ENCODE measurements at places on chromosomes 12 and 14.

GRCh38 chr12:105418821-105419291 lies 88.4 kb downstream of the C12orf75 start:
- no peak for DNase-seq

DNA sequence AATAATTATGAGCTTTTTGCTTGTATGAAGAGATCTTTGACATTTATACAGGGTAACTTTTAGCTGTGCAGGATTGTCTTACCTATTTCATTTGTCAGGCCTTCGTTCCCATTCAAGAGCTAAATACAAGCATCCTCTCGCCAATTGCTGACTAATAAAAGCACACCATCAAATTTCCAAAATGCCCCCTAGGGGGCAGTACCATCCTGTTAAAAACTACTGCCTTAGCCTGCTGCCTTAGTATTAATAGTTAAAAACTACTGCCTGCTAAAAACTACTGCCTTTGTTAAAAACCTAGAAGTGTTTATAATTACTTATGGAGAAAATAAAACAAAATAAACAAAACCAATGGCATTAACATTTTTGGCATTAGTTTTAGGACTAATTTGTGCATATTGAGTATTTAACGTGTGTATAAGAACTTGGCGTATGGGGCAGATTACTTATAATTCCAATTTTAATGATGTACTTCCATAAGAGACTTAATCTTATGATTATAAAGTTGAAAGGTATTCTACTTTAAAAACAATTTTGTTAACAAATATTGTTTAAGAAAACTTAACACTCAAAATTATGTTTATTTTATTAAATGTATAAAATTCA lies 3.0 kb upstream of the IFI27L2 start:
- peak; percentile 75 for DNase-seq

GRCh38 chr14:57388067-57388466 lies 2.3 kb upstream of the NAA30 start:
- no peak for DNase-seq

DNA sequence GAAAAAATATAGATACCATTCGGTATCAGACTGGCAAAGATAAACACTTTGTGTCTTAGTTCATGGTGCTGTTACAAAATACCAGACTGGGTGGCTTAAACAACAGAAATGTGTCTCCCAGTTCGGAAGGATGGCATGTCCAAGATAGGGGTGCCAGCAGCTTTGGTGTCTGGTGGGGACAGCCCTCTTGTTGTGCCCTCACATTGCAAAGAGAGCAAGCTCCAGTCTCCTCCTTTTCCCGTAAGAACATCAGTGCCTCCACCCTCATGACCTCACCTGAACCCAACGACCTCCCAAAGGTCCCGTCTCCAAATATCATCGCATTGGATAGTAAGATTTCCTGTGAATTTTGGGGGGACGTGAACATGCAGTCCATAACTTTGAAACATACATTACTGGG lies 12.4 kb downstream of the ZBTB42 start:
- DNase-seq, result no peak

GRCh38 chr14:33691907-33692306 lies 259.0 kb downstream of the EGLN3 start:
- DNase-seq, result no peak

- no peak for DNase-seq
These were observed 4.7 kb upstream of the DIO2 start for GRCh38 chr14:80215756-80216581.

DNA sequence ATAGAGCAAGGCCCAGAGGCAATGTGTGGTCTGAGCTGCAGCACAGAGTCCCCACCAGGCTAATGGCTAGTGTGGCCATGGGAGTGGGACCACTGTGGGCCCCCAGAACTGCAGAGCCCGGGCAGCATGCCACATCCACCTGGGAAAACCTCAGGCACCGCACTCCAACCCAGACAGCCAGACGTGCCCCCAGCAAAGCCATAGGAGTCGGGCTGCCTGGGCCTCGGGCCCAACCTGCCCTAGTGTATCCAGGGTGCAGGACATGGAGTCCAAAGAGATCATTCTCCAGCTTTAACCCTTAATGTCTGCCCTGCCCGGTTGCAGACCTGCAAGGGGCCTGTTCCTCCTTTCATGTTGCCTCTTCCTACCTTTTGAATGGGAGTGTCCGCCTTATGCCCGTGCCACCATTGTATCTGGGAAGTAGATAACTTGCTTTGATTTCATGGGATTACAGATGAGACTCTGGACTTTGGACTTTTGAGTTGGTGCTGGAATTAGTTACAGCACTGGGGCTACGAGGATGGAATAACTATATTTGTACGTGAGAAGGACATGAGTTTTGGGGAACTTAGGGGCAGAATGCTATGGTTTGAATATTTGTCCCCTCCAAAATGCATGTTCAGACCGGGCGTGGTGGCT lies 29.1 kb upstream of the DEGS2 start:
- DNase-seq, result no peak

DNA sequence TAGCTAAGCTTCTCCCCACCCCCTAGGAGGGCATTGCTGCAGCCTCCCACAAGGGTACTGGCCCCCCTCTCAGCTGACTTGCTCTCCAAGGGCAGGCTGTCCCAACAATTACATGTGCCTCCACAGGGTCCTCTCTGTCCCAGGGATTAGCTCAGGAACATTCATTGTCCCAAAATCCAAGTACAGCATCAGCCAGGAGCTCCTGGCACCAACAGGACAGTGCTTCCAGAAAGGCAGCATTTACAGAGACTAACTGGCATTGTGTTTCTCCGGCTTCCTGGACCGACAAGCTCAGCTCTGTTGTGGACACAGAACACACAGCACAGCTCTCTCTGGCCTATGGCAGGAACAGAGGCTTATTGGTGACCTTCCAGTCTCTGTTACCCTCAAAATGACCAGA lies 21.7 kb downstream of the ABCD4 start:
- DNase-seq, result no peak

- DNase-seq, result no peak
These were observed 125.8 kb downstream of the C12orf42 start for GRCh38 chr12:103369929-103370328.

DNA sequence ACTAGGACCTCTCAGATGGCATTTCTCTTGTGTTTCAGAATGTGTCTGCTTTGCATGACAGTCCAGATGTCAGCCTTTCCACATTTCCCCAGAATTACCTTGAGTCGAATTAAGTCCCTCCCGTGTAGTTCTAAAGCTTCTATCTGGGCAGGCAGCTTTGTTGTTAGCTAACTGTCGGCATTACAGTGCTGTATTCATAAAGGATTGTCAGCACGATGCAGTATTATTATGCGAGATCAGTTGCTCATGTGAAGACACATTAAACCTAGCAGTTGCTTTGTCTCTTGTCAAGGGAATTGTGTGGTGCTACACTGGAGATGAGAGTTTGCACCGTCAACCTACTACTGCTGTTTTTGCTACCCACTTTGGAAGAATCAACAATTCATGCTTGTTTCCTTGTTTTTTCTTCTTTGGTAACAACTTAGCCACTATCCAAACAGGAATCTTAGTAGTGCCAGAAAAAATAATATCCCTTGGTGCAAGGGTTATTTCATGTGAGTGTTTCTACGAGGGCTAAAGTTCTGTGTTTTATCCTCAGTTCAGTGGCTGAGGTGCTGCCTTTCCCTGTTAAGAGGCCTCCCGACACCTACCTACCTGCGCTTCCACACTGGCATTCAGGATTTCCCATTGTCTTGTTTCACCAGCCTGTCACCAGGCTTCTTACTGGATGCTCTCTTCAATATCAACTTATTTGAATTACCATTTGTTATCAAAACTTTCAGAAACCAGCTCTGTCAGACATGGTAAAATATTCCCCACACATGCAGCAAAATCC lies 297.9 kb upstream of the G2E3 start:
- no peak for DNase-seq

DNA sequence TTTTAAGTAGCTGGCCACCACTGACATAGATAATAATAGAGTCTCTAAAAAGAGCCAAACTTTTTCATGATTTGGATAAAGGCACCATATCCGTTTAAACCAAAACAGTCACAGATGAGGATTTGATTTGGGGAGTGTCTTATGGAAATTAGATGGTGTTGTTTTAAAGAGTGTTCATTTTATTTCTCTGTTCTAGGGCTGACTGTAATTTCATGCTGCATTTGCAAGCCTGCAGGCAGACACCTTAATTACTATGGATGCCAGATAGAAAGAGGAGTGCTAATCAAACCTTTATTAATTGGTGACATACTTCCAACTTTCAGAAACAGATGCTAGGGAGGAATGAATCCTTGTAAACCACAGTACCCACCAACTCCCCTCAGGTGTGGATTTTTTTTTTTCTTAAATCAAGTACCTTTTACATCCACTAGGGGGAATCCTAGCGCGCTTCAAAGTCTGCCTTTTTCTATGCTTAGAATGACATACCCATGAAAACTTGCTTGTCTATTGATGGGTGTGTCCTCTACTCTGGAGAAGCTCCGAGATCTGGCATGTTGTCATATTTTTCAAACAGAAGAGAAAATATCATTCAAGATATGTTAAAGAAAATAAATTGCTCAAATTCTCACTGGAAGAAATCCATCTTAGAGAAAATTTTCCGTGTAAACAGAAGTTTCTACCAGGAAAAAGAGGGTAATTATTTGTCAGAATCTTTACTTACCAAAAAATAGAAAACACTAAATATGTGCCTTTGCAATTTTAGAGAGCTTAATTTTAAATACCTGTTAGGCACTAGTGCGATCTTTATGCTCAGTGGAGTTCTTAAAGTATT lies 14.2 kb upstream of the PLXNC1 start:
- no peak for DNase-seq

- DNase-seq, result no peak
These were observed 44.0 kb downstream of the CCER1 start for GRCh38 chr12:90910958-90911357.

DNA sequence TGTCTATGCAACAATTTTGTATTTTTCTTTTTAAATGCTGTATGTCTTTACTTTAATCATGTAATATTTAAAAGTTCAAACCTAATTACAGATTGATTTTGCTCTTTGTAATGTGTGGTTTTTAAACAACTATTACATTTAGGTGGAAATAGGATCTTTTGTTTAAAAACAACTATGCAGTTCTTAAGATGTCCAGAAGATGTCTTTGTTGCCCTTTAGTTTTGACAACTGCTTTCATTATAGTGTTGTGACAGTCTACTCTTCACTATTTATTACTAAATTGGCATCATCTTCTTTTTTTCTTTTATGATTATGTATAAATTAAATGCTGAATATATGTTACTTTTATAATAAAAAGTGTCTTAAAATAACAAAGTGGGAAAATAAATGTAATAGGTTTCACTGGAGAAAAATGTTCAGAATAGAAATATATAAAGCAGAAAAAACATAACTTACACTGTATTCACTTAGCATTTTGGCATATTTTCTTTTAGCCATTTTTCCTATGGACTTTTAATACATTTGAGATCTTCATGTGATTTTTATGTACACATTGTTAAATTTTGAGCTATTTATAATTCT lies 27.1 kb upstream of the PCNX4 start:
- DNase-seq, result no peak

DNA sequence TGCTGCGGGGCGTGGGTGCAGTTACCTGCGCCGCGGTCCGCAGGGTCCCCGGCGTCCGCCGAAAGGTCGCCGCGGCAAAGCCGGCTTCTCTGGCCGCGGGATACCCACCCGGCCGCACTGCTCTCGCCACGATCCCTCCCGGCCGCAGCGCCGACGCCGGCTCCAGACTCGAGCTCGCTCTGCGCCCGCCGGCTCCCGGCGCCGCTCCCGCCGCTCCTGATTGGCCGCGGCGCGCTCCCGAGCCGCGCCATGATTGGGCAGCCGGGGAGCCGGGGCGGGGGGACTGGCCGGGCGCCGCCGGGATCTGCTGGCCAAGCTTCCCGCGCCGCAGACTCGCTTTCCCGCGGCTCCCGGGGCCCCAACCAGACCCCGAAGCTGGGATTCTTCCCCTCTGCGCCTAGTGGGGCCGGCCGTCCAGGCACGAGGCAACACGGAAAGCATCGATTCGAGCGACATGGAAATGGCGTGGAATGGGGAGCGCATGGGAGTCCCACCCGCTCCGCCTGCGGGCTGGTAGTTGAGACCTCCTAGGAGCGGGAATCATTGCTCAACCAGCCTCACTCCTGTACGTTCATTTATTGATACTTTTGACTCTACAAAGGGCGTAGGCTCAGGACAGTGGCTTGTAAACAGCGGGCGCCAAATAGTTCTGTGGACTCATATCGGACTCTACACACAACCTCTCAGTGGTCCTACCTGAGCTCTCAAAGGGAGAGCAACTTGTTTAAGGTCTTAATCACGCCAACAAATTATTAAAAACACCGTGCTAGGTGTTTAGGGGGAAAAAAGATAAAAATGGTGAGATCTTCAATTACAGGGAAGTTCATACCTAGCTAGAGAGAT lies 36.4 kb upstream of the STON2 start:
- peak; percentile 59 for DNase-seq

DNA sequence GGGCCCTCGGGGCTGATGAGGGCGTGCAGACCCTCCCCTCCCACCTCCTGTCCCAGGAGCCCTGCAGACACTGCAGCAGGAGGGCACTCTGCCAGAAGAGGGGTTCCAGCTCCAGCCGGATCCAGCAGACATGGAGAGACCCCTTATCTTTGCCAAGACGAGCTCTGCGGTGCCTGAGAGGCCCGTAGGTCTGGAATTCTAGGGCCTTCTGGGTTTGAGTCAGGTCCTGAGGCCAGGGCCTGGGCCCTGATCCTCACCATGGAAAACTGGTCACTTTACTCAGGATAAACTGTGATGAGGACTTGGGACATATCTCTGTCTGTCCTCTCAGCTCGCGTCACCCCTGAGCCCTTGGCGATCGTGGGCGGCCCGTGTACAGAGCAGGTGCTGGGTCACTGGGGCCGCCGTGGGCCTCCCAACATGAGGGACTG lies 13.8 kb downstream of the MEG3 start:
- no peak for DNase-seq

DNA sequence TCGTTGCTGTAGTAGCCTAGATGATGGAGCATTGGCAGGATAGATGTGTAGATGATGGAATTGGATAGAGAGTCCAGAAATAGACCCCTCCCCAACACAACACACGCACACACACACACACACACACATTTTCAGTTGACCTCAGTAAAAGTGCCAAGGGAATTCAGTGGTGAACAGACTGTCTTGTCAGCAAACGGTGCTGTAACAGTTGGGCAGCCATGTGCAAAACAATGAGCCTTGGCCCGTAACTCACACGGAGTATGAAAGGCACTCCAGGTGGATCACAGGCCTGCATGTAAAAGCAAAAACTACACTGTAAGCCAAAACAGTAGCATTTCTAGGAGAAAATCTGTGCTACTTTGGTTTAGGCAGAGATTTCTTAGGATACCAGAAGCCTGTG lies 87.8 kb downstream of the DDX51 start:
- no peak for DNase-seq

- DNase-seq, result no peak
These were observed 169.7 kb downstream of the MYRFL start for GRCh38 chr12:69994724-69995173.

DNA sequence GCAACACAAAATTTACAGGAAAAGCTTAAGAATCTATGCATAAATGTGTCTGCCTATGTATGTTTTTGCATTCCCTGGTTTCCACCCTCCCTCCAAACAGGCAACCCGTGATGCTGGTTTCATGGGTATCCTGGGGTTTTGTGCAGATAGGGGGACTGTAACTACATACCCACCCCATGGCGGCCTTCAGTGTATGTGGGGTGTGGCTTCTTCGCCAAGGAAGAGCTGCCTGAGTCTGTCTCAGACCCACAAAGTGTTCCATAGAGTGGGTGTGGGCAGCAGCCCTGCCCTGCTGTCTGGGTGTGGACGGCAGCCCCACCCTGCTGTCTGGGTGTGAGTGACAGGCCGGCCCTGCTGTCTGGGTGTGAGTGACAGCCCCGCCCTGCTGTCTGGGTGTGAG lies 174.8 kb downstream of the ADGRD1 start:
- DNase-seq, result no peak

GRCh38 chr12:9404031-9404430 lies 195.8 kb upstream of the PZP start:
- DNase-seq, result no peak

All from stimulated activated effector memory CD8-positive, alpha-beta T cell treated with anti-CD3 and anti-CD28 coated beads, Interleukin-12 subunit alpha, Interleukin-12 subunit beta, amount 100 ng/mL, for 72 hours (primary cell).